ENCODE measurements at places on chromosomes 4 and X.
A peak's percentile ranks its signal among the peaks of the same experiment; 100 is the strongest.

GRCh38 chr4:30828264-30828926 lies 108.2 kb downstream of the PCDH7 start:
- no peak for DNase-seq

- peak; percentile 32 for DNase-seq
These were observed 205.4 kb downstream of the DCLK2 start for GRCh38 chr4:150283689-150284088.

- DNase-seq = no peak
These were observed 8.0 kb downstream of the CTBP1 start for GRCh38 chr4:1240721-1241465.

DNA sequence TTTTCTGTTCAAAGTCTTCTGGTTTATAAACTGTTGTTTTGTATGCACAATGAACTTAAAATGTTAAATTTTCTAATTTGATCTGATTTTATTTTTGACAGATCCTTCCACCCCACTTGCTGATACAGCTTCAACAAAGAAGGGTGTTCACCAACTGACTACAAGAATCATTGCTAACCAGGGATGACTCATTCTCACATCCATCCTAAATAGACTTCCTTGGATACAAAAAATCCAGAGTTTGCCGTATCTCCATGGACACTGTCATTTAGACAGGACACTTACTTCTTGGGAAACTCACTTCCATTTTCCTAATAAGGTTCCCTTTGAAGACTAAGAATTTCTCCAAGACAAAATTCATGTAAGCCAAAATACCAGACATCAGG lies 111.6 kb upstream of the NWD2 start:
- DNase-seq = no peak

GRCh38 chrX:98481636-98482035 lies 1597.9 kb downstream of the RPA4 start:
- DNase-seq = no peak

- DNase-seq = no peak
These were observed 198.4 kb upstream of the ACTRT1 start for GRCh38 chrX:128250621-128251020.

DNA sequence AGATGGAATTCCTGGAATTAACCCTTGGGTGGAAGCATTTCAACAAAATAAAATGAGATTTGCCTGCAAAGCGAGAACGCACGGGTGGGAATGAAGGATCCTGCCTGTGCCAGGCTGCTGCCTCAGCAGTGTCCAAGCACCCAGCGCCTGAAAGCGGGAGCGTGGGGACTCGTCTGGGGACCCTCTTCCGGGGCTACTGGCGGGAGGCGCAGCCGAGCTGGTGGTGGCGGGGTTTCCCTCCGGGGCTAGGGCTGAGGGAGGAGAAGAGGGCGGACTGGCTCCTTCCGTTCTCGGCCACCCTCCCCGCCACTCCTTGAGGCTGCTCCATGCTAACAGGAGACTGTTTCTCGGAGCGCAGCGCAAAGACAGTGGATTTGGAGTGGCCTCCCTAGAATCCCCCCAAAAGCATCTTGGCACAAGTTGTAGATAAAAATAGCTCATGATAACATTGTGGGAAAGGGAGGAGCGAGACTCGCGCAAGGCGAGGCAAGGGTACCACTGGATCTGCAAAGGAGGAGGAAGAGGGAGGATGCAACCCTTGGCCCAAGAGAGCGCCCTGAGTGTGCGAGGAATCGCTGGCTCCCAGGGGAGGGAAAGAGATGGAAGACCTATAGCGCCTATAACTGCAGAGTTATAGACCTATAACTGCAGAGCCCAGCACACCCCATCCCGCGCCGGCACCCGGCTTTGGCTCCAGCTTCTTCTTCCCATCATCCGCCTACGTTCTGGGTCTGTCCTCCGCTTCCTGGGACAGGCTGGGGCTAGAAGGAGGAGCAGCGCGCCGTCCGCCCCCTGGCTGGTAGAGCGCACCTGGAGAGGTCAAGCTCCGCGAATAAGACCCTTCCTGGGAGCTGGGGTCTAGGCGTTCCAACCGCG lies 1.3 kb downstream of the HS3ST1 start:
- no peak for DNase-seq

- no peak for DNase-seq
These were observed 45.0 kb downstream of the ASMT start for GRCh38 chrX:1659664-1660461.

- DNase-seq = no peak
These were observed 11.0 kb downstream of the NUDT9 start for GRCh38 chr4:87433342-87433741.

GRCh38 chrX:110383414-110383813 lies 24.8 kb downstream of the RTL9 start:
- no peak for DNase-seq

DNA sequence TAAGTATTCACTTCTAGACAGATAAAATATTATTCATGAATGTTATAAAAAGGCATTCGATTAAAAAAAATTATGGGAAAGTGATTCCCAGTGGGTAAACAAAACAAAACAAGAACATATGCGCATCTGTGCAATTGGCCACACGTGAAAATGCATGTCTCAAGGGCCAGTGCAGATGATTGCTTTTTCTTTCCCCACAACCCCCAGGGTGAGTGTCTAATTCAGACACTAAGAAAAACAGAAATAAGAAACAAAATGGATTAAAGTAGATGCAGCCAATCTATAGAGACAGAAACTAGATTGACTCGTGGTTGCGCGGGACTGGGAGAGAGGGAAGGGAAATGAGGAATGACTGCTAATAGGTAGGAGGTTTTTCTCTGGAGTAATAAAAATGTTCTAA lies 49.5 kb downstream of the GPM6A start:
- DNase-seq = peak; percentile 12

DNA sequence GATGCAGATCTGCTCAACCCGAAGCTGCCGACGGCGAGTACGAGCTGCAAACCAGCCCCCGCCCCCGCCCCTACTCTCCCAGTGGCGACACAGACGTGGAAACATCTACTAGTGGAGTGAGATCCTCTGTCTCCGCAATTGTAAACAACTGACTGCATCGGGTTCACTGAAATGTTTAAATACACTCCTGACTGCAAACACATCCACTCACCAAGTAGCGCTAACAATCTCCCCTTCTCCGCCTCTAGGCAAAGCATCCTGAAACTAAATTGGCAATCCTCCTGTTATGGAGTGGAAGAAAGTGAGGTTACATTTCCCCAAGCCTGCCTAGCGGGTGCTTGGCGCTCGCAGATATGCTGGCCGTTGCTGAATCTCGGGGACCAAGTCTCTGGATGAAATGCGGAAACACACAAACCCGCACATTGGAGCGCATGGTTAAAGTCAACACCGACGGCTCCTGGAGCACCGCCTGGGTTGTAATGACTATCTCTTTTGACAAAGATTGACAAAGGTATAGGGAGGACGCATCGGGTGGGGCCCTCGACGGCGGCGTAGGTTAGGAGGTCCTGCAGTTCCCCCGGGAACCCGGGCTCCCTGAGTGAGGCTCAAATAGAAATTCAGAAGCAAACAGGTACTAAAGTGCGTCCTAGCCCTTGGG lies 117.0 kb upstream of the TEX13C start:
- DNase-seq = peak; percentile 51

All from OCI-M1 (cell line).